Activated CD8-positive, alpha-beta memory T cell treated with anti-CD3 and anti-CD28 coated beads, Interleukin-2, amount 50 U/mL, for 48 hours (primary cell): ENCODE measurements at places on chromosomes 13 and 19.
A peak's percentile ranks its signal among the peaks of the same experiment; 100 is the strongest.

- DNase-seq: no peak
These were observed 45.0 kb downstream of the CBY2 start for GRCh38 chr13:45747071-45747470.

- no peak for DNase-seq
These were observed 46.8 kb downstream of the MIPEP start for GRCh38 chr13:23842406-23842805.

DNA sequence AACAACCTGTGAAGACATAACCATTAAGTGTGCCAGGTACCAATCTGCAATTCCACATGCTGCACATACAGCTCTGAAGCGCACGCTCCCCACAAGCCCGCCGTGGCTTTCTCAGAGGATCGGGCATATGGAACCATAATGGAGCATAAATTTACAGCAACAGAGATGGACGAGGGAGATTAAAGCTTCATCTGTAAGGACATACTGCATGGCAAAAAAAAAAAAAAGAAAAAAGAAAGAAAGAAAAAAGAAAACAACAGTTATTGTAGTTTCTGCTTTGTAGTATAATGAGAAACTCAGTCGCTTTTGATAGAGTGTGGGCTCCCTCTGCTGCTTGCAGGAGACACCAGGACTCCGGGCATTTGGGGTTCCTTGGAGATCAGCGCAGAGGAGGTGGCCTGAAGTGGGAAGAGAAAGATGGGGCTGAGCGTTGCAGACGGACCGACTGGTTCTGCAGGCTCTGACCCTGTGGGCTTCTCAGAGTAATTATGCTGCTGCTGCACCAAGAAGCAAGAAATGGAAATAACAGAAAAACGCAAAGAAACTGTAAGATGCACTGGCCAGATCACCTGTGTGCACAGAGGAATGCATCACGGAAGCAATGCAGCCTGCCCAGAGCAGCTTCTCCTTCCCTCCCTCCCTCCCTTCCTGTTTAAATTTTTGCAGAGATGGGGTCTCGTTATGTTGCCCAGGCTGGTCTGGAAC is 10.8 kb upstream of the PDCD5 start:
- no peak for DNase-seq

DNA sequence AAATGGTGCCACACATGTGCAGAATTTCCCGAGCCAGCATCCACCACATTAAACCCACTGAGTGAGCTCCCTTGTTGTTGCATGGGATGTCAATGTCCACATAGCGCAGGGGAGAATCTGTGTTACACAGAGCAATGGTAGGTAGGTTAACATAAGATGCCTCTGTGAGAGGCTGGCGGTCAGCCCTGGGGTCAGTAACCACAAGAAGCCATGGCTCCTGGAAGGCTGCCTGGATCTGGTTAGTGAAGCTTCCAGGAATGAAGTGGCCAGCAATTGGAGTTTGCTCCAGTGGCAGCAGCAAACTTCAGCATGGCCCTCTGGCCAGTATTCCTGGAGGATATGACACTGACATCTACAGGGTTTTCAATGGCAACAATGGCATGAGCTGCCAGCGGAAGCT is 37.0 kb upstream of the PCDH9 start:
- DNase-seq: no peak

DNA sequence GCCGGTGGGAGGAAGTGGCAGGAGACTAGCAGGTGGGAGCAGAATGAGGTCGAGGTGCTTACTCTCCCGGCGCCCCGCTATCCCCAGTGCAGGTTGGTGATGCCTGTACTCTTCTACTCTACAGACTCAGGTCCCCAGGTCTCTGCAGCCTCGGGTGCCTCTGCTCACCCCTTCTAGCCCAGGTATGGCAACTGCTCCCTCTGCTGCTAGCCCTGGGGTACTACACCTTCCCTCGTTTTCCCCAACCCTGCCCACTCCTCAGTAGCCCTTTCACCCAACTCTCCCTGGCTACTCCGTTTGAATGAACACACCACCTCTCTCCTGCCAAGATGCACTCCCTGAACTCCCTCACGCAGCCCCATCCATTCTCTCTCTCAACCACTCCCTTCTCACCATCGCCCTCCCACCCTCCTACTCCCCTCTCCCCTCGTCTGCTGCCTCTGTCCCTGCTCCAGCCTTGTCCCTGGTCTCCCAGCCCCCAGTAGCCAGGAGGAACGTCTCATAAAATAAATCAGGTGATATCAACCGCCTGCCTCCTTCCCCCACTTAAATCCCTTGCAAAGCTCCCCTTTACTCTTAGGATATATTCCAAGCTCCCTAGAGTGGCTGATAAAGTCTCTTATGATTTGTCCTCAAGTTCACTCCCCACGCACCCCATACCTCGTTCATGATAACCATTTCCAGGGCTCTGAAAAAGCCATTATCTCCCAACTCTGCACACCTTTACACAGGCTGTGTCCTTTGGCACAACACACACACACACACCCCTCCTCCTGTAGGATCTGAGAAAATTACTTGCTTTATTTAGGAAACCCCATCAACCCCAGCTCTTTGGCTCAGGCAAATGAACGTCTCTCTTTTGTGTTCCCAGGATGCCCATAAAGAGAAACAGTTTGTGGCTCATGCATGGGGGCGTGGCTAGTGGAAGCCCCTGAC is 8.2 kb upstream of the MEIS3 start:
- DNase-seq: peak; percentile 89

GRCh38 chr19:45854167-45854778 is 8.7 kb downstream of the SYMPK start:
- DNase-seq: no peak

DNA sequence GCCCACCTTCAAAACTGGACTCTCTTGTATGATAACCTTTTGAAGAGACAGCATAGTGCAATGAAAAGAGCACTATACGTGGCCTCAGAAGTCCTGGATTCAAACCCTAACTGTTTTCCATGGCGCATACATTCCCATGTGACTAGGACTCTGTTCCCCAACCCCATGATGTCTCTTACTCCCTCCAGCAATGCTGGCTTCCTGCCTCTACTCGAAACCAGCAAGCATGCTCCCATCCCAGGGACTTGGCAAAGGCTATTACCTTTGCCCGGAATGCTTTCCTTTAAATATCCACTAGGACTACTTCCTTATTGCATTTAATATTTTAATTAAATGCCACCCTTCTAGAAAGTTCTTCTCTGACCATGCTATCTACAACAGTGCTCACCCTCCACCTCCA is 75.1 kb downstream of the CYSLTR2 start:
- no peak for DNase-seq

DNA sequence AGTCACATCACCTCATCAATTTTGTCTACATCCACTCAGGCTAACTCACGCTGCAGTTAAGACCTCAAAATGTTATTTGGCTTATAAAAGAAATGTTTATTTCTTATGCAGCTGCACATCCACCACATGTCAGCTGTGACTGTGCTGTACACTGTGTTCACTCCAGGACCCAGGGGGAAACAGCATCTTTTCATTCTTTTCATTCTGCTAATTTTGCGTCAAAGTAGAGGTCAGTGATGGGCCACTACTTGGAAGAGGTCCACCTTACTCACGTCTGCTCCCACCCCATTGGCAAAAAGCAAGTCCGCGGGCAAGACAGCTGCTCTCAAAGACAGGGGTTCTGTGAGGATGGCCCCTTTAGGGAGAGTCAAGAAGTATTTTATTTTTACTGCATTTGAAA is 4.5 kb upstream of the DCT start:
- no peak for DNase-seq

- DNase-seq: peak; percentile 52
These were observed 1.4 kb downstream of the NOVA2 start for GRCh38 chr19:45972081-45972946.

DNA sequence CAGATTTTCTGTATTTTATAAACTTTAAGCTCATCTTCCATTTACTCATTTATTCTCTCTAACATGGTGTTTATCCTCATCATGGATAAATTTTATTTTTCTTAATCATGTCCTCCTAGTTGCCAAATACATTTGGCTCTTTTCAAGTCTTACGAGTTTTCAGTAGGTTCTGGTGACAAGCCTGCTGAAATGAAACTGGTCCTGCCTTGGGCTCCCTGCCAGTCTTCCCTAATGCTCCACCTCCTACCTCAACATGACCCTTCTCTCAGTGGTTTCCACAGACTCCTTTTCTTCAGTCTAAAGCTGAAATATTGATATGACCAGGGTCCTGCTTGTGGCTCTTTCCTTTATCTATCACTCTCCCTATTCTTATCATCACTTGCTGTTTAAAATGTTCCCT is 81.2 kb downstream of the TRPC4 start:
- DNase-seq: no peak

DNA sequence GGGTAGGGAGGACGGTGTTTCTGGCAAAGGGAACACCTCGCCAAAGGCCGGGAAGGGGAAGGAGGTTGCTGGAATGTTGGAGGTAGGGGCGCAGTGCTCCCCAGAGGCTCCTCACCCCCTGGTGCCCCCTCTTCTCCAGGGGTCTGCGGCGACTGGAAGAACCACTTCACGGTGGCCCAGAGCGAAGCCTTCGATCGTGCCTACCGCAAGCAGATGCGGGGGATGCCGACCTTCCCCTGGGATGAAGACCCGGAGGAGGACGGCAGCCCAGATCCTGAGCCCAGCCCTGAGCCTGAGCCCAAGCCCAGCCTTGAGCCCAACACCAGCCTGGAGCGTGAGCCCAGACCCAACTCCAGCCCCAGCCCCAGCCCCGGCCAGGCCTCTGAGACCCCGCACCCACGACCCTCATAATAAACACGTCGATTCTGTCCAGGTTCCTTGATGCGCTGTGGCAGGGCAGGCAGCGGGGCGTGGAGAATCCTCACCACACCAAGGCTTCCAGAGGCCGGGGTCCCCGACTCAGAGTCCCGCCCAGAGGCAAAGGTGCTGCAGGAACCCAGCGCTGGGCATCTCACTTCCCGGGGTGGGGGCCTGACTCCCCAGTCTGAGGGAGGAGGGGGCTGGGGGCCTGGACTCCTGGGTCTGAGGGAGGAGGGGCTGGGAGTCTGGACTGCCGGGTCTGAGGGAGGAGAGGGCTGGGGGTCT is 7.4 kb upstream of the SPACA4 start:
- DNase-seq: no peak

GRCh38 chr13:75855847-75856246 is 219.7 kb downstream of the LMO7 start:
- no peak for DNase-seq

DNA sequence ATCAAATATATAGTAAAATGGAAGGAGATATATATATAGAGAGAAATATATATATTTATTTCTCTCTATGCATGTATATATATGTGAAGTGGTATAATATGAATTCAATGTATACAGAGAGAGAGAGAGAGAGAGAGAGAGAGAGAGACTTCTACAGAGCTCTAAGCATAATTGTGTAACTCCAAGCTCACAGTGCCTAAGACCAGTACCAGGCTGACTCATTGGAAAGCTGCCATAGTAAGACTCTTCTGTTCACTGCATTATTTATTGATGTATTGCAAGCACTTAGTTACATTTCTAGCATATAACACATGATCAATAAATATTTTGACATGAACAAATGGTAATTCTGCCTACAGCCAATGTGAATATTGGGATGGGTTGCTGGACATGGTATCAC is 1734.7 kb downstream of the SLITRK1 start:
- no peak for DNase-seq

- DNase-seq: no peak
These were observed 8.1 kb downstream of the BLOC1S3 start for GRCh38 chr19:45186509-45187334.

- no peak for DNase-seq
These were observed 6.8 kb downstream of the DCUN1D2 start for GRCh38 chr13:113483504-113484293.

DNA sequence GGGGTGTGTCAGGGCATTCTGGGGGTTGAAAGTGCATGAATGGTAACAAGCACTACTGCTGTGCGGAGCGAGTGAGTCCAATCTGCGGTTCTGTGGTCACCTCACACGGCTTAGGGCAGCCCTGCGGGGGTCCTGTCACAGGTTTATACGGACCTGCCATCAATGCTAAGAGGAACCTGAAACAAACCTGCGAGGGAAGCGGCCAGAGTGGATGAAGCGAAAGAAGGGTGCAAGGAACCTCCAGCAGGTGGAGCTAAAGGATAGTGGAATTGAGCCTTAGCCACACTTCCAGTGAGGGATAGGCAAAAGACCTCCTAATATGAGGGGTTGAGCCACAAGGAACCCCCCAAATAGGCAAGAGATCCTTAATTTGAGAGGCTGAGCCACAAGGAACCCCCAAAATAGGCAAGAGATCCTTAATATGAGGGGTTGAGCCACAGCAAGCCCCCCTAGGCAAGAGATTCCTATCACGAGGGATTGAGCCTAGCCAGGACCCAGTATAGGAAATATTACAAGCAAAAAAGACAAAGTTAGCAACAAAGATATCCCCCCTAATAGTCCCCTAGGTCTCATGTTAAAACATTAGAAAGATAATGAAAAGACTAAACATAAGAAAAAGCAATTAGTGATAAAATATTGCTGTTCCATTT is 6.3 kb upstream of the ZNF69 start:
- DNase-seq: peak; percentile 74

GRCh38 chr19:38670921-38671398 is 23.5 kb downstream of the ACTN4 start:
- DNase-seq: no peak

- no peak for DNase-seq
These were observed 479.1 kb downstream of the SUCLA2 start for GRCh38 chr13:47521890-47522487.

- DNase-seq: no peak
These were observed 73.9 kb downstream of the KCTD12 start for GRCh38 chr13:76812206-76812897.

GRCh38 chr13:104310861-104311260 is 1244.6 kb upstream of the SLC10A2 start:
- DNase-seq: no peak

DNA sequence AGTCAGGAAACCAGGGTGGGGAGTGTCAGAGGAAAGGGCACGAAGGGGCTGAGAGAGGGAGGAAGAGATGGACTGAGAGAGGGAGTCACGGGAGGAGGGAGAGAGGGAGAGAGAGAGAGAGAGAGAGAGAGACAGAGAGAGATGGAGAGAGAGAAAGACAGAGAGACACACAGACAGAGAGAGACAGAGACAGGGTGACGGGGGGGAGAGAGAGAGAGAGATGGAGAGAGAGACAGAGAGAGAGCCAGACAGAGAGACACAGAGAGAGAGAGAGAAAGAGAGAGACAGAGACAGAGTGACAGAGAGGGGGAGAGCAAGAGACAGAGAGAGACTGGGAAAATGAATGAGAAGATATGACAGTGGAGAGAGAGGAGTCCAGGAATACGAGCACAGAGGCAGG is 494 bp upstream of the KLK14 start:
- no peak for DNase-seq

GRCh38 chr19:52343548-52343947 is 7.5 kb downstream of the ZNF610 start:
- peak; percentile 57 for DNase-seq

DNA sequence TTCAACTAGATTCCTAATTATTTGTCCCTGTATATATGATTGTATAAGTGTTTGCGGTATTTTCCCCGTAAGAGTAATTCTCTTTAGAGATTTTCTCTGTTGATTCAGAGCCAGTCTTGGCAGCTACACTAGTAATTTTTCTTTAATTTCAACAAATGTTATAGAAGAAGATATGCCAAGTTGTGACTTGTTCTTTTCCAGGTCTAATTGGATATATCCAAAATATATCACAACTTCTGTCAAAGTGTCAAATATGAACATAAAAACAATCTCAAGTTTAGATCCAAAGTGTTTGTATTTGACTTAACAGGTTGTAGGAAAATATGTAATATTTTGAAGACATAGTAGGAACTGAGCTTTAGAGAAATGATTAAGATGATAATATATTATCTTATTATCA is 733.9 kb upstream of the SLITRK5 start:
- no peak for DNase-seq
